ENCODE measurements at places on chromosomes 5 and 9.

DNA sequence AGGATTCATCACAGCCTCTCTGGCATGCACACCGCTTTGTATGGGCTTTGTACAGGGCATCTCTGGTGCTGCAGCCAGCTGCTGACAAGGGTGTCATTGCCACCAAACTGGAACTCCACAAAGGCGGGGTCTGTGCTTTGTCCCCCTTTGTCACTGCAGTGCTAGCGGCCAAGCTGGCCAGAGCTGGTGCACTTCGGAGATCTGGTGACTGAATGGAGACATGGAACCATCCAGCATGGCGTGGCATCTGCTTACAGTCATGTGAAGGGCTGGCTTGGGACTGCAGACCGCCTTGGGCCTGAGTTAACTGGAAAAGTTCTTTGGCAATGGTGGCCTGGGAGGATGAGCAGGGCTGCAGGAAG is 18.7 kb upstream of the COL5A1 start:
- DNase-seq = no peak

DNA sequence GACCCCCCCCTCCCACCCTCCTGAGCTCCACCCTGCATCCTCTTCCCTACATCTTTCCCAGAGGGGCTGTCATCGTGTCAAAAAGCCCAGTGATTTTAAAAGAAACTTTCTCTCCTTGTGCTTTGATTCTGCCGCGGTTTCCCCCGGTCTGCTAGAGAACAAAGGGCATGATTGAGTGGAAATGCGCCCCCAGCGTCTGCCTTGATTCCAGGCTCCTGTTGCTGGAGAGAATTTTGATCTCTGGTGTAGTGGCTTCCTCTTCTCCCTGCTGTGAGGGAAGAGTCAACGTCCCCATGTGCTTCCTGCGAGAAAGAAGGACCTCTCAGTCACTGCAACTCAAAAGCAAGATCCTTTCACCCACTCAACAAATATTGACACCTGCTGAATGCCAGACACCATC is 61.9 kb upstream of the RAPGEF1 start:
- DNase-seq = no peak

GRCh38 chr9:104417296-104417695 is 86.8 kb upstream of the OR13F1 start:
- no peak for DNase-seq

GRCh38 chr5:65999061-65999723 is 72.8 kb downstream of the ERBIN start:
- no peak for DNase-seq

DNA sequence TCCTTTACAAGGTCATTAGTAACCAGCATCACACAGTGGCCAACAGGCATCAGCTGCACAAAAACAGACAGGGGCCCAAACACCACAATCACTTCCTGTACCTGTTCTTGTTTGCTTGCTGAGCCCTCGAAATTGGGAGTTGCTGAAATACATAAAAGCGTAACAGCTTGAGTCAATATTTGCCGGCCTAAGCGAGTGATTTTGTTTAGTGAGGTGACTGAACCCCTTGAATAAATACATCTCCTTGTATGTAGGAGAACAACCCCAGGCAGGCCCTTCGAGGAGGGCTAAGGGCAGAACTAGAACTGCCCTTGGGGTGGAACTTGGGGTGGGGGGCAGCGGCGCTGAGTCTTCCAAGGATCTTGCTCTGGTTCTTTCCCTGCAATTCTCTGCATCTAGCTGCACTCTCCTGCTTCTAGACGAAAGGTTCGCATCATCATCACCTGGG is 502.5 kb downstream of the RASEF start:
- no peak for DNase-seq

- DNase-seq = no peak
These were observed 88.2 kb downstream of the LIFR start for GRCh38 chr5:38468202-38468673.

GRCh38 chr9:91179237-91180138 is 182.2 kb downstream of the AUH start:
- DNase-seq = no peak

- no peak for DNase-seq
These were observed 19.3 kb downstream of the ABHD17B start for GRCh38 chr9:71891557-71892189.
